ENCODE measurements at places on chromosomes 5 and 9.

DNA sequence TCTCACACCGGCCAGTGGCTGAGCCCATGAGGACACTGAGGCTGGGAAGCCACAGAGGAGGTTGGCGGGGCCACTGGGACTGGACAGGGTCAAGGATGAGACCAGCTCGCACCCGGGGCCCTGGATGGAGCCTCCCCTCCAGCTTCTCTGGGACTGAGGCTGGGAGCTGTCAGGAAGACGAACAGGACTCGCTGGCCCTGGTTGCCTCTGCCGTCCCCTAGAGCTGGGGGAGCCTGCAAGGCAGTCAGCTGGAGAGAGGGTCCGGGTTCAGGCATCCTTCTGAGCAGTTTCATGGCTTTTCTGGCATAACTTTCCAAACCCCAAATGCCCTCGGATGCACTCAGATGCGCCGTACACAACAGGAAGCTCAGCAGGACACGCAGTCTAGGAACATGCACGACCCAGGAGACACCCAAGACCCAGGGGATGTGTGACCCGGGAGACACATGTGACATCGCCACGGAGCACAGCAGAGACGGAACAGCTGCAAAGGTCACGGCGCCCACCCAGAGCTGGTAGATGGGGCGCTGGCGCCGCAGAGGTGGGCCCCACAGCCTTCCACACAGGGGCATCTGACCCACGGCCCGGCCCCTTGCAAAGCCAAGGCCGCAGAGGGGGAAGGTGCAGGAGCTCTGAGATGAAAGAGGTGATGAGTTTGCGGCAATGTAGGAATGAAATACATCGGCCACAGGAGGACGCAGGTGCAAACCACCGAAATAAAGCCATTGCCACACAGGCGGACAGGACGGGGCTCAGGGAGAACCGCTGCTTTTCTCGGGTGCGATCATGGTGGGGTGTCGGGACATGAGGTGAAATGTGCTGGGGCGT, 17.1 kb downstream of the TPPP start:
- no peak for DNase-seq

GRCh38 chr5:172733131-172733973, 37.6 kb downstream of the DUSP1 start:
- peak; percentile 96 for DNase-seq

GRCh38 chr5:178312880-178313282, 80.3 kb upstream of the PHYKPL start:
- peak; percentile 49 for DNase-seq

GRCh38 chr5:59008816-59009473, 426.1 kb downstream of the RAB3C start:
- DNase-seq: no peak

- no peak for DNase-seq
These were observed 54.5 kb upstream of the FST start for GRCh38 chr5:53425687-53426511.

GRCh38 chr5:111932199-111932598, 175.2 kb upstream of the NREP start:
- DNase-seq: no peak

DNA sequence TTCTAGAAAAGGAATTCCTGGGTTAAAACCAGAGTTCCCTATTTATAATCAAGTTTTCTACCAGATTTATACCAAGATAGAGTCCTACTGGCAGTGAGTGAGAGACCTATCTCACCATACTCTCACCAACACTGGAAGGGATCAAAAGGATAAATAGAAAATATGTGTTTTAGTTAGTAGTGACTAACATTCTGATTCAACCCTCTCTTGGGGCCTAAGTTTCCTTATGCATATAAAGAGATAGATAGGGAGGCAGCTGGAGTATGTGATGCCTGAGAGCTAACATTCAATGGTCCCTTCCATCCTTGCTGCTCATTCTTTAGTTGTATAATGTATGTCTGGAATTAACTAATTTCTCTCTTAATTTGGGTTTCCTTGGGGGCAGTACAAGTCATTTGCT, 32.0 kb downstream of the CKMT2 start:
- no peak for DNase-seq

- DNase-seq: no peak
These were observed 170.5 kb downstream of the ARHGEF28 start for GRCh38 chr5:73796164-73797131.

DNA sequence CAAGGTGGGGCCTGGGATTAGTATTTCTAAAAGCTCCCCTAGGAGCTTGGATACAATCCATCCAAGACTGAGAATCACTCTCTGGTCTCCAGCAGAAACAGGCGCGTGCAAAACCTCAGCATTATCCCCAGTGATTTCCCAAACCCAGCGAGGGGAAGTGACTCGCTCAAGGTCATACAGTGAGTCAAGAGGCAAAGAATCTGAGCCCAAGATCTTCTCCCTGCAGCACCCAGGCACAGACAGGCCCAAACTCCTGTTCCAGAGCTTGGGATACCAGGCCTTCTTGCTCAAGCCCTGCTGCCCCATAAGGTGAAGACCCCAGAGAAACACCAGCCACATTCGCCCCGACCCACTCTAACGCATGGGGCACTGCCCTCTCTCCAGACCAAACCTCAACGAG, 33.2 kb downstream of the SHB start:
- DNase-seq: no peak
